ENCODE measurements at places on chromosomes 13 and 19. TPM values are rescaled to one million over a fixed set of nuclear protein-coding genes. Genes with fewer than 3 reads are reported as not detected.

The MBD3L3 gene
- polyA plus RNA-seq, result not detected

The SIGLEC12 gene
- polyA plus RNA-seq, result not detected

The IFNL2 gene
- not detected for polyA plus RNA-seq

The TEX26 gene
- 1.2 TPM for polyA plus RNA-seq

The NBEA gene
- 17.7 TPM for polyA plus RNA-seq

The SULT2A1 gene
- 0.10 TPM for polyA plus RNA-seq

The CYP2A6 gene
- polyA plus RNA-seq, result not detected

The SERPINE3 gene
- 0.31 TPM for polyA plus RNA-seq

The MYPOP gene
- 3.8 TPM for polyA plus RNA-seq

DNA sequence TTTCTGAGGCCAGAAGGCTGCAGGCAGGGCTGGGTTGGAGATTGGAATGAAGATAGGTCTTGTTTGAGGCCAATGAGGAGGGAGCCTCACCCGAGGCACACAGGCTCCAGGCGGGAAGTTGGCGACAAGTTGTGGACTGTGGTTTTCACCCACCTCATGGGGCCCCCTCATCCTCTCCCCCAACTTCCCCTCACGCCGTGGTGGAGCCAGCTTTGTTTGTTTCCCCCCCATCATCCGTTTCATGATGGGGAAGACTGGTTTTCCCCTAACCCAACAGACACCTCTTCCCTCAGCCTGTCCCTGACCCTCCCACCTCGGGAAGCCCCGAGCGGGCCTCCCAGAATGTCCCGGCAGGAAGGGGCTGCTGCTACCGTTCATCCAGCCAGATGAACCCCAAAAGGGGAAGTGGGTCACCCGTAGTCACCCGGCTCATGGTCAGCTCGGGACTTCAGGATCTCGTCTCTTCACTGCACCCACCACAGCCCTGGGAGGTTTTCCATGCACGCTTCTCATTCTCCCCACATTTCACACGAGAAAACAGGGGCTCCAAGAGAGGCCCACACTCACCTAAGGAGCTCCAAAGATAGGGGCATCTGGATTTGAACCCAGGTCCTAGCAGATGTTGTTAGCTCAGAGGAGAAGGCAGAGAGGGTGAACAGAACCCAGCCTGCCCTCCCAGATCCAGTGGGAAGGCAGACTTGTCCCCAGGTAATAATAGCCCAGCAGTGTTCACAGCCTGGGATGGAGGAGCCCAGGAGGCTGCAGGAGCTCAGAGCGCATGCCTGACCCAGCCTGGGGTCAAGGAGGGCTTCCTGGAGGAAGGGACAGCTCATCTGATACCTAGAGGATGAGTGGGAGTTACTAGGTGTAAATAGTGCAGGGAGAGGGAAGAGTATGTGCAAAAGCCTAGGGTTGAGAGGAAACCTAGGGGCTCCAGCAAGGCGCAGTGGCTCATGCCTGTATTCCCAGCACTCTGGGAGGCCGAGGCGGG, 23.5 kb downstream of the CEACAM16 start:
- DNase-seq, result no peak

DNA sequence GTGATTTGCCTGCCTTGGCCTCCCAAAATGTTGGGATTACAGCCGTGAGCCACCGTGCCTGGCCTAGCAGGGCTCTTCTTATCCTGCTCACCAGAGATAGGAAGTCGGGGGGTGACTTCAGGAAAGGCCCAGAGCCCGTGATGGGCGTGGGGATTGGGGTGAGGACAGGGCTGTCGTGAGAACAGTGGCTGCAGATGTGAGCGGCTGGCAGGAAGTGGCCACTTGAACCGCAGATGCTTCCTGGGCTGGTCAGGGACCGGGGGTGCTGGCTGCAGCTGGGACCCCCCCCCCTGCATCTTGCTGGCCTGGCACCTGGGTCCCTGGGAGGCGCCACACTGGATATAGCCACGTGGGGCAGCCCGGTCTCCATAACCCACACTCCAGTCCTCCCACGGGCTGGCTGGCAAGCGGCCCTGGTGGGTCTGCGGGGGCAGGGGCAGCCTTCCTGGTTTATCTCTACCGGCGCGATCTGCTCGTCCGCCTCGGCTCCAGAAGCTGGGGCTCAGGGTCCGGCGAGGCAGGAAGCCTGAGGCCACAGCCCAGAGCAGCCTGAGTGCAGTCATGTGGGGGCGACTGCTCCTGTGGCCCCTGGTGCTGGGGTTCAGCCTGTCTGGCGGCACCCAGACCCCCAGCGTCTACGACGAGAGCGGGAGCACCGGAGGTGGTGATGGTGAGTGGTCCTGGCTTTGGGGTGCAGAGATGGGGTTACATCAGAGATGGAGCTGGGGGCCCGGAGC, at the start of gene F2RL3:
Gene F2RL3 (plus strand): TSS at position 371 of the 737 bp plus-strand sequence. CDS start 191 bp downstream, at position 562.
- no peak for DNase-seq

GRCh38 chr19:18259893-18260292, 14.4 kb downstream of the IQCN start:
- no peak for DNase-seq

GRCh38 chr13:54637366-54637765, 1608.8 kb downstream of the OLFM4 start:
- no peak for DNase-seq

GRCh38 chr19:47707135-47707925, 5.9 kb upstream of the EHD2 start:
- peak; percentile 57 for DNase-seq

DNA sequence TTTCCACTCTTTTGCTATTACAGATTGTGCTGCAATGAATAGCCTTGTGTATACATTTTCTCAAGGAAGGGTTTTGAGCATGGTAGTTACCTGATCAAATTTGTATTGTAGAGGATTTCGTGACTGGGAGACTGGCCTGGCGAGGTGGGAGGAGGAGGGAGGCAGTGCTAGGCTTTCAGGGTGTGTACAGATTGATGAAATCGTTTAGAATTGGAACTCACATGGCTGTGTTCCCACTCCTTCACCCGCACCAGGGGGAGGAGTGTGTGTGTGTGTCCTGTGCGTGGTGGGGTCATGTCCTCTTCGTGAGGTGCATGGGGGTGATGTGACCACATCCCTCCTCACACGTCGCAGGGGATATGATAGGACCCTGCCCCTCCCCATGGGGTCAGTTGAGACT, 8.3 kb downstream of the PGLYRP1 start:
- DNase-seq, result no peak

DNA sequence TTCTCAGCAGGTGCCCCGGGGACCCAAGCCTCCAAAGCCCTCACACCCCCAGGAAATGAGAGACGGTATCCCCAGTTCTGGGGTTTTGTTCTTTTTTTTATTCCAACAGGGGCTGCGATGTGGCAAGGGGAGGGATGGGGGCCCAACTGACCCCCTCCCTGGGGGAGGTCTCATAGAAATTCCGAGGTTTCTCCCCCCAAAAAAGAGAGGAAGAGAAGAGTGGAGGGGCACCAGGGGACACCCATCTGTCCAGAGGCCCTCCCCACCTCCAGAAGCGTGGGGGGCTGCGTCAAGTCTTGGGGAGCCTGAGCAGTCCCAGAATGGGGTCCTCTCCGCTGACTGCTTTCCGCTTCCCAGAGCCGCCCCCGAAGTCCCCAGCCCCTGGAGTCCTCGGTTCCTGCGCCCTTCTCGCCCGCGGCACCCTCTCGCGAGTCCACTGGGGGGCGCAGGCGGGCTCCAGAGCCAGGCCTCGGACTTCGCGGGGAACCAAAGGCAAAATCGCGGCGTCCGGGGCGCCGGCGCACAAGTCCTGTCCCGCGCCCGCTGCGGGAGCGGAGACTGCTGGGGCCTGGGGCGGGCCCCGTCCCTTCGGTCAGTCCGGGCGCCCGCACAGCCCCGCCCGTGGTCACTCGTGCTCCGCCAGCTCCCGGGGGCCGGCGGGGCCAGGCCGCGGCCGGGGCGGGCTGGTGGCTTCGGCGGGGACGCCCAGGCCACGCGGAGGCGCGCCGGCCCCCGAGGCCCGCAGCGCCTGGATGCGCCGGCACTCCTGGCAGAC, 4.4 kb upstream of the ATP1A3 start:
- DNase-seq, result no peak

DNA sequence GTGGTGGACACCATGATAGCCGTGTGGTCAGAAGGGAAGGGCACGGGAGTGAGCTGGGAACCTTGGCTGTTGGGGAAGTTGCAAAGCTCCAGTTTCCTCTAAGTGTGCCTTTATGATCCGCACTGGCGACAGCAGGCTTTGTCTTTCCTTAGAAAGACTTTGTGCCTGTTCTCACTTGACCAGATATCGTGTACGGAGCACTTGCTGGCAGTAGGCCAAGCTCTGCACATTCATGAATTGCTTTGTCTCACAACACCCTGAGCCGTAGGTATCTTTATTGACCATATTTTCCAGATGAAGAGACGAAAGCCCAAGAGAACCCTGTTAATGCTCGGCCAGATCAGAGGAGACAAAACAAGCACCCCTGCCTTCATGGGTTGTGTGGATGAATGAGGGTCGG, 15.1 kb downstream of the CUL4A start:
- DNase-seq, result no peak

GRCh38 chr13:69619651-69620050, 488.0 kb upstream of the ATXN8OS start:
- DNase-seq, result no peak

DNA sequence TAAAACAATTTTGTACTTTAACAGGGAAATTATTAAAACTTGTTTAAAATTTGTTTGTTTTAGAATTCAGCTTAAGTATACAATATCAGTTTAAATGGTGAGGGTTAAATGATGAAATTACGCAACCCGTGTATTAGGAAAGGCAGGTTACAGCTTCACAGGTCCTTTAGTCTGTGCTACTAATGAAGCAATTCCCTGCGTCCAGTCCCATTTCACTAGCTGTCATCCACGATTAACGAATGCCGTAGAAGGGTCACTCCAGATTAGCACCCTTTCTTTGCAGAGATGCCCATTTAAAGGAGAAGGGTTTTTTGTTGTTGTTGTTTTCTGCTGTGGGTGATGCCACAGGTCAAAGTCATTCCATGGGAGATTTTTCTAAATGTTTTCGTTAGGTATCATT, 457.6 kb upstream of the SLC10A2 start:
- DNase-seq, result no peak

GRCh38 chr13:30718661-30719524, 16.4 kb upstream of the ALOX5AP start:
- no peak for DNase-seq

- DNase-seq, result no peak
Measured at GRCh38 chr13:19772306-19772705, 10.4 kb downstream of the PSPC1 start.

DNA sequence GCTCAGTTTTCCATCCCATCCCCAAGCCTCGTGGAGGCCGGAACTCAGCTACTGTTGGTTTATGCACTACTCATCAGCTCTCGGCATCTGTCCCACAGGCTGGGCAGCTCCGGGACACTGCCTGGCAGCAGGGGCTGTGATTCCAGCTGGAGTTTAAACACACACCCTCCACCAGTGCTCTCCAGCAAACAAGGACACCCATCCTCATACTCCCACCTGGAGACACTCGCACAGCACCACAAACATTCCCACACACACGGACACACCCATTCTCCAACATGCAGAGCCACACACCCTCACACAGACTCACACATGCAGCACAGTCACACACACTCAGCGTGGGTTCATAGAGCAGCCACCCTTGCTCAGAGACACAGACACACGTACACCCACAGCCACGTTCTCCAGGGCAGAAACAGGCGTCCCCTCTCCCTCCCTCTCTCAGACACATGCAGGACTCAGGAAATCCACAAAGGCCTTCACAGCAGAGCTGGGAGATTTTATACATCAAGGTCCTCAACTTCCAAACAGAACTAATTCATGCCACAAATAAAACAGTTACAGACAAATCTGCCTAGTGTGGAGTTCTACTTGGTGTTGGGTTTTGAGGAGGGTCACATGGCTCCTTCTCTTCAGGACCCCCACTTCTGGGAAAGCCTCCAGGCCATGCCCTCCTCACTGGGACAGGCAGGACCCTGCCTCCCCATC, 785.4 kb downstream of the UQCRFS1 start:
- no peak for DNase-seq

- peak; percentile 61 for DNase-seq
Measured at GRCh38 chr19:57068921-57069697, 50.7 kb upstream of the USP29 start.

DNA sequence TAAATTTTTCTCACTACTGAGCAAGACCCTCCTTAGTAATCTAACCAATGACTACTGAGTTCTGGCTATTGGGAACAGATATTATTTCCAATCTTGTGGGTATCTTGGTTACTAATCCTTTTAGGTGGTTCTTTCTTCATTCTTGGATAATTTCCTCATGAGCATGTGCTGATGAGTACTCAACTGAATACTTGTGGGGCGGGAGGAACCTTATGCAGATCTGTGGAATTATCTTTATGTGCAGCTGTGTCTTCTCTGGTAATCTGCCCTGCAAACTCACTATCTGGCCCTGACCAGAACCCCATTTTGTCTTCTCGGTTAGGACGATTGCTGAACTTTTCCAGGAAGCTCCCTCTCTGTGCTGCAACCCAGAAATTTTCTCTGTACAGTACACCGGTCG, 89.7 kb upstream of the TRPC4 start:
- DNase-seq, result no peak

DNA sequence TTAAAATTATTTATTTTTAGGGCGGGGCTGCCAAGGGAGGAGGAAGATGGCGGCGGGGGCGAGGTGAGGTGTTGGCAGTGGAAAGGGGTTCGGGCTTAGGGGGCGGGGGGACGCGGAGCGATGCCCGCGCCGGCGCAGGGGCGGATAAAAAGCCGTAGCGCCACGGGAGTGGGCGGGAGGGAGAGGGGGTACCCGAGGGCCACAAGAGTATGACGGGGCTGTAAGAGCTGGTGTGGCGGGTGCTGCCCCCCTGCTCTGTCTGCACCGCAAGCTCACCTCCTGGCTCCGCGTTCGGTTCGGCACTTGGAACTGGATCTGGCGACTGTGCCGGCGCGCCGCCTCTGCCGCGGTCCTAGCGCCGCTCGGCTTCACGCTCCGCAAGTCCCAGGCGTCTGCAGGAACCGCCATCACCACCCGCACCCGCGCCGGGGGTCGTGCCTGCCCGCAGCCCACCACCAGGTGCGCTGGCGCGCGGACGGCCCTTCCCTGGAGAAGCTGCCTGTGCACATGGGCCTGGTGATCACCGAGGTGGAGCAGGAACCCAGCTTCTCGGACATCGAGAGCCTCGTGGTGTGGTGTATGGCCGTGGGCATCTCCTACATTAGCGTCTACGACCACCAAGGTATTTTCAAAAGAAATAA, 265.2 kb upstream of the SGCG start:
- DNase-seq, result no peak

DNA sequence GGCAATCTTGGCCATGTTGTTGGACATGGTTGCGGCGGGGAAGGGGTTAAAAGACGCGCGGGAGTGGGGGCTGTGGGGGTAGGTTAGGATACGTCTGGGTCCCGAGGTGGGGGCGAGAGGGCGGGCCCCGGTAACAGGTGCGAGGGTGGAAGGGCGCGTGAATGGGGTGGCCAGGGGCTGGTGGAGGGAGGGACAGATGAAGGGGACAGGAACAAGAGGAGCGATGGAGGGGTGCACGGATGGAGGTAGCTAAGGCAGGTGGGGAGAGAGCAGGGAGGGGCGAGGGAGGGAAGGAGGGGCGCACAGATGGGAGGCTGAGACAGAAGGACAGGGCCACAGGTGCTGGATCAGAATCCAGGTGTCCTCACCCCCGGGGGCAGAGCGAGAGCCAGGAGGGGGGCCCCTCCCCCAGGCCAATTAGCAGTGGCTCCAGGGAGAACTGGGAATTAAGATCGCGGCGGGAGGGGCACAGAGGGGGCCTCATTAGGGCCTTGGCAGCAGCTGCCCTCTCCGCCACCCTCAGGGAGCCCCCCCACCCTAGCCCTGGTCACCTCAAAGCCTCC, 1.3 kb downstream of the GNG8 start:
- no peak for DNase-seq
